ENCODE measurements at places on chromosomes 5 and 9.
A peak's percentile ranks its signal among the peaks of the same experiment; 100 is the strongest.

DNA sequence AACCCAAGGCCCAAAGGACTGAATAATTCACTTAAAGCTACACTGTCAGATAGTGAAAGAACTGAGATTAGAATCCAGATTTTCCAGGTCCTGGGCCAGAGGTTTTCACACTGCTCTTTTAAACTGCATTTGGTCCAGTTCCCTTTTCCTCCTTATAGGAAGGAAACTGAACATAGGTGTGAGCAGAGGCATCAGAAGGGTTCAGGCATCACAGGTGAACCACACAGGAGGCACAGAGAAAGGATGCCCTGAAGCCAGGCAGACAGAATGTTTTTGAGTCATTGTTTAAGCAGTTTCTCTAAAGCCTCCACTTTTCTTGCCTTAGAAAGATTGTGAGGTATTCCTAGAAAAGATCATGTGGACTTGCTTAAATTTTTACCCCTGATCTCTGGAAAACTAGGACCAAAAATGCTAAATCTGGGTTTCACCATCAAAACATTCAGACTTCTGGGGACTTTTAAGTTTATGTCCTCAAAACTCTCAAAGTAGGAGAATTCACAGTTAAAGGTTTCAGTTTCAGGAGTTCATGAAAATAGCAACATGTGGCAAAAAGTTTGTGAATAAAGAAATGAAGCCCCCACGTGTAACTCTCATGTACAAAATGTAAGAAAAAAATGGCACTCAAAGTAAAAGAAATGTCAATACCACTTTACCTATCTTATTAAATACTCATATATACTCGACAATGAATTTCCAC lies 386.1 kb downstream of the NTRK2 start:
- DNase-seq: no peak

- no peak for DNase-seq
Measured at GRCh38 chr5:157521704-157522029, 53.9 kb downstream of the ADAM19 start.

DNA sequence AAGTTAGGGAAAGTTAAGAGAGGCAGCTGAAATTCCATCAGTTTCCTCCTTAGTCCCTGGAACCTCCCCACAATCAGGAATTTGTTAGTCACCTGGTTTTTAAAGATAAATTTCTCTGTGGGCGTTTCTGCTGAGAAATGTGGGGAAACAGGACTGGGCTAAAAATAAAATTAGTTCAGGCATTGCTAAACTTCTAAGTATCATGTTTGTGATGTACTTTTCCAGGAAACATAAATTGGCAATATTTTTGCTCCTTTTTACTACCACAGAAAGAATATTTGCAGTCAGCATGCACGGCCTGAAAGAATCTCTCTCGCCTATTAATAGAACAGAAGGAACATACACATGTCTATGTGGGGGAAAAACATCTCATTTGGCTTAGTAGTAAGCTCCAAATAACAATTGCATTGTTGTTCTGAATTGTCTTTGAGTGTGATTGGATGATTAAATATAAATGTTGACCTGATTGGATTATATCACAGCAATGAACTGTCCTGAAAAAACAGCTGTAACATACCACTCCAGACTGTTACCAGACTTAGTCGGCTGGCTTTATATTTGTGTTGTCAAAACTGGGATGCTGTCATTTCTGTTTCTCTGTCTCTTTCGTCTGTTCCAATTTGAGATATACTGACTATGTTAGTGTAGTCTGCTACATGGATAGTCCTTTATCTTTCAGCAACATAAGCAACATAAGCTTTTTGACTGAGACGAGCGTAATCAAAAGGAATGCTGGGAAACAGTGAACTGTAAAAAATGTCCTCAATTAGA lies 12.9 kb downstream of the TJP2 start:
- no peak for DNase-seq

- no peak for DNase-seq
Measured at GRCh38 chr5:154390746-154391359, 54.9 kb upstream of the SAP30L start.

DNA sequence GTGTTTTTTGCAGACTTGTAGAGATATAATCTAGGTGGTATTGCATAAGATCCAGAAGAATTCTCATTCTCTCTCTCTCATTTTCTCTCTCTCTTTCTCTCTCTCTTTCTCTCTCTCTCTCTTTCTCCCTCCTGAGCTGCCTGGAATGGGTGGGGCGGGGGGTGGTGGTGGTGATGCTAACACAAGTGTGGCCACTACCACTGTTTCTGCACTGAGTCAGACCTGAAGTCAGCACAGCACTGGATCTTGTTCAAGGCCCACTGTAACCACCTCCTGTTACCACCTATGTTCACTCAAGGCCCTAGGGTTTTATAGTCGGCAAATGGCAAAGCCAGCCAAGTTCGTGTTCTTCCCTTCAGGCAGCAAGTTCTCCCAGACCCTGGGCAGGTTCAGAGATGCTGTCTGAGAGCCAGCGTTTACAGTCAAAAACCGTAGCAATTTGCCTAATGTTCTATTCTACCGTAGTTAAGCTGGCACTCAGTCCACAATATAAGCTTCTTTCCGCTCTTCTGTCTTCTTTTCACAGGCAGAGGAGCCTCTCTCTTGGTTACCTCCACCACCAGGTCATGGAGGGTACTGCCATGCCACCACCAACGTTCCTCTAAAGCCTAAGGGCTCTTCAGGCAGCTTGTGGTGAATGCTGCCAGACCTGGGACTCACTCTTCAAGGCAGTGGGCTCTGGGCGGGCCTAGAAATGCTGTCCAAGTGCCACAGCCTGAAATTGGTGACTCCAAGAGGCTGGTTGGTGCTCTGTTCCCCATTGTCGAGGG lies 235.7 kb upstream of the PRR16 start:
- DNase-seq: no peak

GRCh38 chr5:68253624-68254585 lies 38.3 kb downstream of the PIK3R1 start:
- DNase-seq: no peak

- peak; percentile 9 for DNase-seq
Measured at GRCh38 chr5:75510417-75510835, 1.0 kb downstream of the CERT1 start.

- DNase-seq: no peak
Measured at GRCh38 chr5:52134013-52134650, 653.6 kb upstream of the ITGA1 start.

- no peak for DNase-seq
Measured at GRCh38 chr9:127535834-127536233, 76.2 kb upstream of the STXBP1 start.

- no peak for DNase-seq
Measured at GRCh38 chr9:135050072-135050990, 37.1 kb upstream of the OLFM1 start.

- no peak for DNase-seq
Measured at GRCh38 chr5:111345731-111346130, 121.5 kb downstream of the CAMK4 start.

DNA sequence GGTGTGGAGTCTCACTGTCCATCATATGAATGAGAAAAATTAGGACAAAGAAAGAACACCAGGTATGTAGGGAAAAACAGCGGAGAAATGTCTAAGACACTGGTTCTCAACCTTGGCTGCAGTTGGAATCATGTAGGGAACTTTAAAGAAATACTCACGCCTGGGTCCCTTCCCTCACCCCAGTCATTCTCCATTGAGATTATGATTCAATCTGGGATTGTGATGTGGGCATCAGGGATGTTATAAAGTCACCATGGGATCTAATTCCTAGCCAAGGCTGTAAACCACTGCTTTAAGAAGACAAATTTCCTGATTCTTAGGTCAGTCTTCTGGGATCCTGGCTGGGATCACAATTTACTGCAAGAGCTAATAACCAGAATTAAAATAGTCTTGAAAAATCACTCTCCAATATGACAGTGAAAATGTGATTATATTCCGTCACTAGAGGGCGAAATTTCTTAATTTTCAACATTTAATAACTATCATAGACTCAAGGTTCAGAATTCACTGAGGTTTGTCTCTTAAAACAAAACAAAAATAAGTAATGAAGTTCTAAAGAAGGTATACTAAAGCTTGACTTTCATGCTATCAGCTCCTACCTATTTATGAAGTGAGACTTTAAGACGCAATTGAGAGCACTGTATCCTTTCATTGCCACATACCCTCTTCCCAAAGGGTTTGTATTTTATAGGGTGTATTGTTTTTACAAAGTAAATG lies 60.5 kb downstream of the GLDC start:
- DNase-seq: no peak

DNA sequence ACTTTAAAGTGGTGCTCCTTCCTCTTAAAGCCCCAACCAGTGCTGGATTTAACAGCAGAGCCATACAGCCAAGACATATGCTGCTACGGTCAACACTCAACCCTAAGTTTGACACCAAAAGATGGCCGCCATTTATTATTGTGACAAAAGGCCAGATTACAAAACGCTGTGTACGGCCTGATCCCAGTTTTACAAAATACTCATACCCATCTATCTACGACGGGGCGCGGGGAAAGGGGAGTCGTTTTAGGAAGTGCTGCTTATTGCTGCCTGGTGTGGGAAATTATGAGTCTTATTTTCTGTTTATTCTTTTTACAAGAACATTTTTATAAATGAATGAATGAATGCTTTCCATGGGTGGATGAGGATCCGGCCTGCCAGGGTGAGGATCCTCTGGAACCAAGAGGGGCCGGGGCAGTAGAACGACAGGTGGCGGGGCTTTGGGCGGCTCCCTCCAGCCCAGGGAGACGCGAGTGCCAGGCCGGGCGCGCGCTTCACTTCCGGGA lies 457 bp upstream of the IDNK start:
- no peak for DNase-seq

GRCh38 chr5:158435161-158435616 lies 576.2 kb upstream of the CLINT1 start:
- no peak for DNase-seq

GRCh38 chr9:127545196-127546124 lies 66.6 kb upstream of the STXBP1 start:
- no peak for DNase-seq

DNA sequence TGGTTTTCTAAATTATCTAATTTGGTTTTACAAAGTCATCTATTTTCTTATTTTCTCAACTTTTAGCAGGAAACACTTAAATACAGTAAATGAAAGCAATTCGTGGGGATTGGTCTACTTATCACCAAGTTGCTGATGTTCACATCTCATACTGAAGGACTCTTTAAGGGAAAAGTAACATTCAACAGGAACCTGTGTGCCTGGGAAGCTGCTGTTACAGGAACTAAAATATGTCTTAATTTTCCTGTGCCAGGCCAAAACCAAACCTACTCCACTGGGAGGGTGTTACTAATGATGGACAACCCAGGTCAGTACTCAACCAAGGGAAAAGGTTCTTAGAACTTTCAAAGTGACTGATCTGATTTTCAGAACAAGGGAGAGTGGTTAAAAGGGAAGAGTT lies 5.3 kb downstream of the ISCA1 start:
- no peak for DNase-seq

DNA sequence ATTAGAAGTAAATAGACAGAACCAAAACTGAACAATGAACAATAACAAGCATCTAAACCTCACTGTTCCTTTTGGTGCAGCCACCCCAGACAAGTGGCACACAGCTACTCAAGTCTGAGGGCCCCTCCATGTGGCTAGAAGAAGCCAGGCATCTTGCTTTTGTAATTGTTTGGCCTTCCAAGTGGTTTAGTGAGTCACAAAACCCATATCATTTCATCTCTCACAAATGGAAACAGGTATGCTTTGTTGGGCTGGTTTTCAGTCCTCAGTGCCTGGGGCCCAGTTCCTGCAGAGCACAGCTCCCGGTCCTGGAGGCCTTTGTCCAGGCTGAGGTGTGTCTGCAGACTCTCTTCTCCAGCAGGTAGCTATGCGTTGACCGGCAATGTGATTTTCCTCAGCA lies 16.7 kb downstream of the PRLR start:
- DNase-seq: no peak

GRCh38 chr9:133532937-133533668 lies 1.4 kb upstream of the ADAMTSL2 start:
- peak; percentile 78 for DNase-seq

GRCh38 chr5:54703565-54704255 lies 186.2 kb downstream of the SNX18 start:
- DNase-seq: no peak

GRCh38 chr5:128466980-128467379 lies 71.1 kb downstream of the FBN2 start:
- DNase-seq: no peak

- no peak for DNase-seq
Measured at GRCh38 chr5:64742821-64743220, 25.7 kb downstream of the SREK1IP1 start.

DNA sequence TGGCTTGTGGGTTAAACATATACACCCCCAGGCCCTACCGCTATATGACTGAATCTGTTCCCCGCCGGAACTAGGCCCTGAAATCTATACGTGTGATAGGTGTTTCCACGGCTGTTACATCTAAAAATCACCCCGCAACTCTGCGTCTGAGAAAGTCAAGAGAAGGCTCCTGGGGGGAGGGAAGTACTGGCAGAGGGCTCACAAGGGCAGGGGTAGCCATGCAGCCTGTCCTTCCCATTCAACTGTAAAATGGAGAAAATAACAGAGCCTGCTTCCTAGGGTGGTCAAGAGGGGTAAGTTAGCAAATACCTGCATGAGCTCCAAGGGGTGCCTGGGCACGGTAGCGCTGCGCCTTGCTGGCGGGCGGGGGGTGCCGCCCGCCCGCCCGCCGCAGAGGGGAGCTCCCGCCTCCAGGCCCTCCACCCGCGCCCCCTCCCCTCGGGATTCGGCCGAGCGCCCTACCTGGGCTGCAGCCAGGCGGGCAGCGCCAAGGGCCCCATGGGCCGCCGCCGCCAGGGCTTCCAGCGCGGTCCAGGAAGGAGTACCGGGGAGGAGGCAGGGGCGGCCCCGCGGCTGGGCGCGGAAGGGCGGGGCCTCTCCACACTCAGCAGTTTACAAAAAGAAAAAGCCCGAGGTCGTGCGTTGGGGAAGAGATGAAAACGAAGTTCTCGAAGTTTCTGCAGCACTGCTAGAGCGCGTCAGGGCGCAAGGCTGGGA lies at the start of gene HACD4:
Gene HACD4 (minus strand): TSS at position 550 of the 717 bp plus-strand sequence. CDS start 50 bp downstream, at position 500.
- DNase-seq: peak; percentile 79

- no peak for DNase-seq
Measured at GRCh38 chr9:21520501-21521228, 38.6 kb upstream of the IFNE start.

DNA sequence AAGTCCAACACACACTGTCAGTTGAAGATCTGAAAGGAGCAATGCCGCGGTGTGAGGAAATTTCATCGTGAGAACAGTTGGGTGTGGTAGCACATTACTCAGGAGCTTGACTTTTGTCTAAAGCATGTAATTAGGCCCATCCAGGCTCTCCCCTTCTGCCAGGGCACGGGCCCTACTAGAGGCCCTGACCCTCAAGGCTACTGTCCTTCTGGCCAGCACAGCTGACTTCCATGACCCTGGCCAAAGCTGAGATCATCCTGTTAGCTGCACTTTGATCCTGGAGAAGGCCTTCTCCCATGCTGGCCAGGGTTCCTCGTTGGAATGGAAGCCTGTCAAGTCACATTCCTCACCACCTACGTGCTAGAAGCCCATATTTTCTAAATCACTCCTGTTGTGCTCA lies 77.8 kb upstream of the SLC1A3 start:
- DNase-seq: no peak

- DNase-seq: no peak
Measured at GRCh38 chr9:15139469-15139868, 167.5 kb downstream of the TTC39B start.

- no peak for DNase-seq
Measured at GRCh38 chr5:142982821-142983200, 212.6 kb downstream of the ARHGAP26 start.

- no peak for DNase-seq
Measured at GRCh38 chr9:101711330-101711941, 27.0 kb downstream of the GRIN3A start.

- DNase-seq: no peak
Measured at GRCh38 chr9:110175275-110175968, 32.5 kb downstream of the C9orf152 start.

GRCh38 chr5:7321724-7322123 lies 74.2 kb upstream of the ADCY2 start:
- DNase-seq: no peak

GRCh38 chr5:7376871-7377270 lies 19.1 kb upstream of the ADCY2 start:
- DNase-seq: no peak
